SK-N-DZ (cell line): ENCODE measurements at places on chromosomes 12 and 14.

DNA sequence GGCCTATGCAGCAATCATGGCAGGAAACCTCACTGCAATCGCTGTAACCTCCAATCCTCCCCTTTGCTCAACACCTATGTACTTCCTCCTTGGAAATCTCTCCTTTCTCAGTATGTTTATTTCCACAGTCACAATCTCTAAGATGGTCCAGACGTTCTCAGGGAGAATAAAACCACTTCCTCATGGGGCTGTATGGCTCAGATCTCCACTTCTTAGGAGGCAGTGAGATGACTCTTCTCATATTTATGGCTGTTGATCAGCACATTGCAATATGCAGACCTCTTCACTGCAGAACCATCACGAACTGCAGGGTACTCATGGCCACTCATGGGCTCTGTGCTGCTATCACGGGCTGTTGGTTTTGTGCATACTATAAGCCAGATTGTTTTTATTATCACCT lies 17.1 kb upstream of the OR4K17 start:
- DNase-seq, result no peak

DNA sequence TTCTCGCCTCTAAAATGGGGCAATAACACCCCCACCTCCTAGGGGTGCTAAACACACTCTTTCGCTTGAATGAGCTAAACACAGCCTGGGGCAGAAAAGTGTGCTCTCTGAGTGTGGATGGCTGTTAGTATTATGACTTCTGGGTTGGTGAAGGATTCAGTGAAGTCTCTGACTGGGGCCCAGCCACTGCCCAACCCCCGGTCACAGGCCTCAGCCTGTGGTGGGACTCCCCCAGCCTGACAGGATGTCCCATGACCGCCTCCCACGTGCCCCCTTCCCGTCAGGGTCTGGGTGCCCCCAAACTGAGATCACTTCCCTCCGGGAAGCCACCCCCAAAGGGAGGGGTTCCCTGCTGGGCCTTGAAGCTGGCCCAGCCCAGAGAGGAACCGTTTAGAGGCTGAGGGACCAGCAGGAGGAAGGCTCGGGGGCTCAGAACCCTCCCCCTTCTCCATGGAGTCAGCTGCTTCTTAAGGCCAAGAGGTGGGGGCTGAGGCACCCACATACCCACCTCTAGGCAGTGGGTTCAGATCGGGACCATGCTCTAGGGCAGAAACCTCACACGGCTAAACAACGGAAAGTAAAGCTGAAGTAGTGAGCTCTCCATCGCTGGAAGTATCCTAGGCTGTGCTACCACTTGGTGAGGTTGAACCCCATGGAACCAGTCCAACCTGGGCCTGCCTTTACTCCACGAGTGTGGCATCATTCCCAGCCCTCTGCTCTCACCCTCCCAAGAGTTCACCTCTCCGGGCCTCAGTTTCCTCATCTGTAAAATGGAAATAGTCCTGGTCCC lies 13.8 kb downstream of the DTX1 start:
- DNase-seq, result no peak

- no peak for DNase-seq
Observed at GRCh38 chr12:66199831-66200509, 11.0 kb downstream of the IRAK3 start.

DNA sequence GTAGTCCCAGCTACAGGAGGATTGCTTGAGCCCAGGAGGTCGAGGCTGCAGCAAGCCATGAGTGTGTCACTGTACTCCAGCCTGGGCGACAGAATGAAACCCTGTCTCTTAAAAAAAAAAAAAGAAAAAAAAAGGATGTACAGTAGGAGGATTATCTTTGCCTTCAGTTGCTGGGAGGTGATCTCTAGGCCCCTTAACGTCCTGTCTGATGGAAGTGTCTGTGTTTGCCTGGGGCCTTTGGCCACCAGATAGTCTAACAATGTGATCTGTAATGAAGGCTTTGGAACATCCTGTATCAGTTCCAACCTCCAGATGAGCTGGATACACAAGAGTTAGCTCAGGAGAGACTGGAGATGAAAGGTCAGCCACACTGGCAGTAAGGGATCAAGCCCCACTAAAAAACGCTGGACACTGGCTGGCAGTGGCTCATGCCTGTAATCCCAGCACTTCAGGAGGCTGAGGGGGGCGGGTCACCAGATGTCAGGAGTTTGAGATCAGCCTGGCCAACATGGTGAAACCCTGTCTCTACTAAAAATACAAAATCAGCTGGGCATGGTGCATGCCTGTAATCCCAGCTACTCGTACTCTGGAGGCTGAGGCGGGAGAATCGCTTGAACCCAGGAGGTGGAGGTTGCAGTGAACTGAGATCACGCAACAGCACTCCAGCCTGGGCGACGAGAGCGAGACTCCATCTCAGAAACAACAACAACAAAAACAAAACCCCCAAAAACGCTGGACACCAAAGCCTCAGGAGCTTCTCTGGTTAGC lies 19.0 kb upstream of the HNF1A start:
- no peak for DNase-seq

DNA sequence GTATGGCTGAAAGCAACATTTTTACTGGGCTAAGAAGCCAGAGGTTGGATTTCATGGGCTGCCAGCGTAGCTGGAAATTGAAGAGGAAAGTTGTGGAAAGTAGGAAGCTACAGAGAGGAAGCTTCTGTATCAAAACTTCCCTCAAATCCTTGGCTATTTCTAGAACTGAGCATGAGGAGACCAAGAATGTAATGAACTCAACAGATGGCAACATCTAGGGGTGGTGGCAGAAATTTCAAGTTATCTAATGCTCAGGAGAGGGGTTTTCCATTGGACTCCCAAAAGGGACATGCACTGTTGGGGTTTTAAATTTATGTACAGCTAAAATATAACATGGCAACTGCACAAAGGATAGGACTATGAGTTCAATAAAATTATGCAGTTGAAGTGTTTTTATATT lies 151.3 kb downstream of the DHRS2 start:
- DNase-seq, result no peak

DNA sequence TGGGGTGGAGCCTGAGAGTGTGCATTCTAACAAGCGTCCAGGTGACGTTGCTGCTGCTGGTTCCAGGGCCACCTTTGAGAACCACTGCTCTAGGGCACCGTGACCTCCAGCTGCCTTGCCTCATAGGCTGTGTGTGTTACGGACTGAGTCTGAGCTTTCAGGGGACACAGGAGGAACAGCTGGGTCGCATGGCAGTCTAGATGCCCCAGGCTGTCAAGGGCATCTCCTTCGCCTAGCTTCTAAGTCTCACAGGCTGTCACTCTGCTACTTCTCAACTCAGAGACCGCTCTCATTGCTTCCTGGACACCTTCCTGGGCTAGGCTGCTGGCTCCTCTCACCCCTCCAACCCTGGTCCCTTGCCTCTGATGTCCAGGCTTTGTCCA lies 965 bp downstream of the KRT73 start:
- no peak for DNase-seq

DNA sequence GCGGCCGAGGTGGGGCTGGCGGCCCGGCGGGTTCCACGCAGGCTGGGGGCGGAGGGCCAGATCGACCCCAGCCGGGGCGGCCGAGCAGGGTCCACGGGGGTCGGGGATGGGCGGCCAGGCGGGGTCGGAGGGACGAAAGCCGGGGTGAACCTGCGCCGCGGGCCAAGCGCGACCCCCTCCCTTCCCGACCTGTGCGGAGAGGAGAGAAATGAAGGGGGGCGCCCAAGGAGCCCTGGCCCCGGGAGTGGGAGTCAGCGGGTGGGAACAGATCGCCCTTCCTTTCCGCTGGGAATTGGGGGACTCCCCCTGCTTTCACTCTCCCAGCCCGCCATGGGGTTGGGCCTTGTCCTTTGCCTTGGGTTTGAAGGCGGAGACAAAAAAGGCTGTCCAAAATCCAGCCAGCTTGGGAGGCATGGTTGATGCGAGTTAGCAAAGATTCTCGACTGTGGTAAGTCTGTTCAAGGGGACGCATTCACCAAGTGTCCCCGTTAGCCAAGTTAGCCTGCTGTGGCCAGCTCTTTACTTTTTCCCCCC lies 559 bp upstream of the CKAP4 start:
- peak; percentile 47 for DNase-seq

DNA sequence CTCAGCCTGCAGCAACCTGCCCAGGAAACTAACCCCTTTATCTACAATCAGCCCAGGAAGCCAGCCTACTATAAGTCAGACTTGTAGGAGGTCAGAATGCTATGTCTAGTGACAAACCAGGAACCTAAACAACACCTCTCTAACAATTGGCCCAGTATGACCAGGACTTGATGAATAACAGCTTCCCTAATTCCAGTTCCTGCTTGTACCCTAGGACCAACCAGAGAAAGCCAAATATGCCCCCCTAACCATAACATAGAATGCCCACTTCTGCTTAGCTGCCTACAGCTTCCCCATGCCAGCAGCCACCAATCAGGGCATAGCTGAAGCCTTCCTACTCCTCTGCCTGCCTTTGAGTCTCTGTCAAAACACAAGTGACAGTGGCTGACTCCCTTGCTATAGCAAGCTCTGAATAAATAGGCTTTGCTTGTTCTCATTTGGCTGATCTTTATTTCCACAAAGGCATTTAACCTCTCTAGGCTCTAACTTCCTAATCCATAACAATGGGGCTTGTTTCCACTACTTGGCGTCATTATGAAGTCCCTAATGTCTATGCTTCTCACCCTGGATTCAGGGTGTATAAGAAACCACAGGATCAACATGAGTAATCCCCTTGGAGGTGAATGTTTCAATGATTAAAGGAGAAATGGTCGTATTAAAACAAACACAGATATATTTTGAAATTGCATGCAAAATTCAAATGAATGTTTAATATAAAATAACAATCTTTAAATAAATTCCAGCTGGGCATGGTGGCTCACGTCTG lies 220.2 kb downstream of the ANO6 start:
- no peak for DNase-seq

DNA sequence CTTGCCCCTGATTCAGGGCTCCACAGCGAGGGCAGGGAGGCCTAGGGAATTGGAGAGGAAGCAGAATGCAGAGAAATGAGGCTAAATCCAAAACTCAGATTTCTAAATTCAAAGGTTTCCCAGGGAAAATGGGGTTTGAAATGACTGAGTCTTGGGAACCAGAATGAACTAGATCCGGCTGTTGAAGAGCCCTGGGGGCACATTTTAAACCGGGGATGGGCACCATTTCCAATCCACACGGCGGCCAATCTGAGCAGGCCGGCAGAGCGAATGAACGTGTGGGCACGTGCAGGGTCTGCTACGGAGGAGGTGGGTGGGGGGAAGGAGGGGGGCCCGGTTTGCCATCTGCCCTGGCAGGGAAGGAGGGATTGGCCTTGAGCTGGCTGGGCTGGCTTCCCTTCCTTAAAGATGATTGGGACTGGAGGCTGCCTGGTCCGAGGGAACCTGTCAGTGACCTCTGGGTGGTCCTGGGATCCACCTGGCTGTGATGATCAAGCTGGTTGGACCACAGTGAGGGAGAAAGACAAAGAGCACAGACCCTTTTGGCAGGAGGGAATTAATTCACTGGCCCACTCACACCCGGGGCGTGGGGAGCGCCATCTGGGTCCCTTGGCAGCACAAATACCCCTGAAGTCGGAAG lies 161.0 kb downstream of the RBM19 start:
- no peak for DNase-seq

GRCh38 chr12:65868133-65868705 lies 43.9 kb downstream of the HMGA2 start:
- no peak for DNase-seq

- DNase-seq, result no peak
Observed at GRCh38 chr14:68683326-68683725, 109.5 kb downstream of the ZFP36L1 start.

GRCh38 chr12:12560587-12561370 lies 1.9 kb downstream of the DUSP16 start:
- DNase-seq, result peak; percentile 24

DNA sequence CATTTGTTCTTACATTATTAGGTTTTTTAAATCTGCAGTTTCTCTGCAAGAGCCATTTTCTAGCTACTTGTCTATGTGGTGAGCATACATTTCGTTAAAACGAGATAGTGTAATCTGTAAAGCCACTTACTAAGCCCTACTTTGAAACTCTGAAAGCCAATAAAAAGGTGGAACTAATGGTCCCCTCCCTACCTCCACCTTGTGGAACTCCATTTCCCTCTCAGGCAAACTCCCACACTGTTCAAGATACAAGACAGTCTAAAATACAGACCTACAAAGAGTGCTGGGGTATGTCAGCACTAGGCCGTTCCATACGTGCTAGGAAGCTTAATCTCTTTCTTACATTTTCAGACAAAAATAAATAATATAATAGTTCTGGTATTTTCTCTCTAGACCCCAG lies 74.1 kb downstream of the DUSP6 start:
- no peak for DNase-seq

GRCh38 chr14:24243336-24243836 lies 963 bp upstream of the TINF2 start:
- no peak for DNase-seq

DNA sequence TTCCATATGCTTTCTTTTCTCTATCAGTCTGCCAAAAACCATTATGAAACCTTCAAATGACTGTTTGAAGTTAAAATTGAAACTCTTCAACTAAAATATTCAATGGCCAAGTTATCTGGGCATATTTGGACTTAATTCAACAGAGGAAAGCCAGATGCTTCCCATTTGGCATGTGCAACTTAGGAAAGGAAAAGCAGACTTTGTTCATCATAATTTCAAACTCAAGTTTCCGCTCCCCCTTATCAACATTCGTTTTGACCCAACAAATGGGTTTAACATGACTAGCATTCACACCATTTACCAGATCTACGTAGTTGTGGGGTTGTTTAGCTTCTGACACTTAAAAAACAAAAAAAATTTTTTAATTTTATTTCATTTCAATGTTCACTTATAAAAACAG lies 75.7 kb downstream of the PLEKHG7 start:
- DNase-seq, result no peak

GRCh38 chr12:80316222-80316621 lies 127.8 kb upstream of the PTPRQ start:
- DNase-seq, result no peak

DNA sequence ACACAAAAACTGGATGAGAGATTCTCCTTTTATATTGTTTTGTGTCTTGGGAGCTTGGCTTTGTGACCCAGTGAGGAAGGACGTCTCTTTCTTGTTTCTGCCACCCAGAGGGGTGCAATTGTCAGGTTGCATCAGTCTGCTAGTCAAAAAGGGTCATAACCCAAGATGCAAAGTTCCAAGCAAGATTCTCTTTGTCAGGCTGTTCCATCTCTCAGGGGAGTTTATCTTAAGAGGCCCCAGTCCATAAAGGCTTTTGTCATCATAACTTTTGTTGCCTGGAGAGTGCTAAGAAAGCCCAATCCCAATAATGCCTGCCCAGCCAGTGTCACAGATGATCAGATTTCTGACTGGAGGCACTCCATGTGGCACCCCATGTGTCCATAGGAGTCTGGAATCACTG lies 444.9 kb downstream of the TRHDE start:
- DNase-seq, result no peak

DNA sequence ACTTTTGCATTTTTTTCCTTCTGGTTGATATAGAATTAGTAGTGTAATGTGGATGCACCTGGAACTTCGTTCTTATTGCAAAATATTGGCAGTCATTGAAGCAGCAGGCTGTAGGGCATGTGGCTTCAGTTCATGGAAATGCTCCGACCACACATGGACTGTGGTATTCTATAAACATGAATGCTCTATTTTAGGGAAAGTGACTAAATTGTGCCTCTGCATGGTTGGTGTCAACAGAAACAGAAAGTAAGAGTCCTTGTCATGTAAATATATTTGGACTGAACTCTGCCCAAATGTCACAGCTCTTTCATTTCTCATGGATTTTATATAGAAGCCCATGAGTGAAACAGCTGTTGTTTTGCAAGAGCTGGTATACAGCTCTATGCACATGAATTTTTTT lies 917.0 kb downstream of the LRFN5 start:
- DNase-seq, result no peak
